GM23338 (cell line): ENCODE measurements at places on chromosomes 7 and 10. TPM values are rescaled to one million over a fixed set of nuclear protein-coding genes. Genes with fewer than 3 reads are reported as not detected.

DNA sequence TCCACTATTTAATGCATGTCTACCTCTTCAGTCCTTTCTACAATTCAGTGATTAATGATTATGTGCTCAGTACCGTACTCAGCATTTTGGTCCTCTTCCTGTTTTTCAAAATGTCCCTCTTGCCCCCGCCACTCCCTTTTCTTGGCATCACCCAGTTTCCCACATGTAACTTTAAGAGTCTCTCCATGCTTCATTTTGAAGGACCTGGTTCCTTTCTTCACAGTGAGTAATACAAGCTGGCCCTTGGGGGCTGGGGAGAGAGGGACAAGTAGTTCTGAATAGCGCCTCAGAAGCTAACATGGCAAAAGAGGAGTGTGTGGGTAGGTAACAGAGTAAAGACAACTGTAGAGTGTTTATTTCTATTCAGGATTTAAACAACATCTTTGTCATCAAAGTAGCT is 34.6 kb upstream of the SLIT1 start:
- no peak for DNase-seq

Gene TNKS2
- 21.3 and 23.5 TPM in 2 replicates for polyA plus RNA-seq

DNA sequence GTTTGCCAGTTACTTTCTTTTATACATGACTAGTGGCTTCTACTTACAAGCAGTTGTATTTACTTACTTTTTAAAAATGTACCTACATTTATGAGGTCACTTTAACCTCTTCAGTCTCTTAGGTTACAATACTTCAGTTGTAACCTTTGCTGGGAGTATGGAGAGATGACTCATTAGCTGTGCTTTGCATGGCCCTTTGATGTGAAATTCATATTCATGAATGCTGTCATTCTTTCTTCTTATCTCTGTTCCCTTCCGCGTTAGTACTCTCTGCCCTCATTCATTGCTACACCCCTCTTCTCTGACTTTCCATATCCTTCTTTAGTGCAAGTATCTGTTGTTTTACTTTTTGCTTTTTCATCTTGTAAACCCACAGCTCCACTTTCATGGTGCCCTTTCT is 164.3 kb downstream of the BMPER start:
- DNase-seq = no peak

GRCh38 chr10:95477175-95477520 is 84.0 kb downstream of the SORBS1 start:
- DNase-seq = no peak

Gene NUTM2E
- 0.18 TPM in 1 of 2 replicates, not detected in the other for polyA plus RNA-seq

GRCh38 chr7:141221007-141221612 is 147.2 kb downstream of the TMEM178B start:
- DNase-seq = peak; percentile 71

- no peak for DNase-seq
Observed at GRCh38 chr7:36448781-36449379, 59.2 kb downstream of the ANLN start.

DNA sequence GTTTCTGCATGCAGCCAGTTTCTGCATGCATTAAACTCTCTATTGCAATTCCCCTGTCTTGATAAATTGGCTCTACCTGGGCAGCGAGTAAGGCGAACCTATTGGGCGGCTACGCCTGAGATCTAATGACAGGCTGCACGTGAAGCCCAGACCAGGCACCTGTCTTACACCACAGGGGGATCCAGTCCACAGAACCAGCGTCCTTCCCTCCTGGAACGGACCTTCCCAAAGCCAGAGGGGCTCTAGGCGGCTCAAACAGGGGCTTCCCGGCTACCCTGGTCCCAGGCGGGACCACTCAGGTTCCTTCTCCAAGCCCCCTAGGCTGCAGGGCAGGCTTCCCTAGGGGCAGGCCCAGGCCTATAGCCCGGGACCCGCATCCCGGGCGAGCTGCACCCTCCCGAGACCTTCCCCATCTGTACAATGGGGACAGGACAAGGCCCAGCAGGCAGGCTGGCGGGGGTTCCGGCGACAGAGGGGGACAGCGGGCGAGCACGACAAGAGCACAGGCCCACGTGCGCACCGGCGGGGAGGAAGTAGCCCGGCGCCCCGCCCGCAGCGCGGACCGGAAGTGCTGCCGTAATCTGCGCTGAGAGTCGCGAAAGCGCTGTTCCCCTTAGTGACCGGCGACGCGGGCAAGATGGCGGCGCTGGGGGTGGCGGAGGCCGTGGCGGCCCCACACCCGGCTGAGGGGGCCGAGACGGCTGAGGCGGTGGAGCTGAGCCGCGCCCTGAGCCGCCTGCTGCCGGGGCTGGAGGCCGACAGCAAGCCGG is at the start of gene DNAAF5:
DNAAF5 (plus strand) TSS at position 616 of the 770 bp plus-strand sequence; CDS start at position 638, 22 bp downstream.
- peak; percentile 93 for DNase-seq

DNA sequence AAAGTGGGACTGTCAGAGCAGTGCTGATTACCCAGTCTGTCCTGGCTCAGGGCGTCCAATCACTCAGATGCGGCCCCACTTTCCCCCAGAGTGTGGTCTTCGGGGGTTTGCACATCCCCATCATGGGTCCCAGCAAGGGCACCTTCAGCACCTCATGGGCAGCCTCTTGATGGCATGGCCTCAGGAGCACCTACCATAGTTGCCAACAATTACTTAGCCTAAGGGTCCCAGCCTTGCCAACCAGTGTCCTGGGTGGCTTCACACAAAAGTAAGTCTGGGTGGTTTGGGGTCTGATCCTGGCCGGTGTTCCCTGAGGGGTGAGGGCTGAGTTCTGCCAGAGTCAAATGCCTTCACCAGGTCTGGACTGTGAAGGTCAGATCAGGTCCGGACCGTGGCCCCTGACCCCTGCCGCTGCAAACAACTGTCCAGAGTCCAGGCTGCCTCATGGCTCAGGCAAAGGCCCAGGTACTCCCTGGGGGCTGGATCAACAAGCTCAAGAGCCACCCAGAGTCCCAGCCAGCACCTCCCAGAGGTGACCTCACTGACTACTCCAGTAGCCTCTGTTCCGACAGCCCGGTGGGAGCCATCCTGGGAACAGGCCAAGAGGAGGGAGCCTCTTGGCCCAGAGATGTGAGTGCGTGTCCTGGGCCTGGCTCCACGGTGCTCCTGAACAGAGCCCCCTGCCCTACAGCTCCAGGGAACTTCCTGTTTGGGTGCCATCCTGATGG is 6.2 kb upstream of the MARVELD1 start:
- no peak for DNase-seq

DNA sequence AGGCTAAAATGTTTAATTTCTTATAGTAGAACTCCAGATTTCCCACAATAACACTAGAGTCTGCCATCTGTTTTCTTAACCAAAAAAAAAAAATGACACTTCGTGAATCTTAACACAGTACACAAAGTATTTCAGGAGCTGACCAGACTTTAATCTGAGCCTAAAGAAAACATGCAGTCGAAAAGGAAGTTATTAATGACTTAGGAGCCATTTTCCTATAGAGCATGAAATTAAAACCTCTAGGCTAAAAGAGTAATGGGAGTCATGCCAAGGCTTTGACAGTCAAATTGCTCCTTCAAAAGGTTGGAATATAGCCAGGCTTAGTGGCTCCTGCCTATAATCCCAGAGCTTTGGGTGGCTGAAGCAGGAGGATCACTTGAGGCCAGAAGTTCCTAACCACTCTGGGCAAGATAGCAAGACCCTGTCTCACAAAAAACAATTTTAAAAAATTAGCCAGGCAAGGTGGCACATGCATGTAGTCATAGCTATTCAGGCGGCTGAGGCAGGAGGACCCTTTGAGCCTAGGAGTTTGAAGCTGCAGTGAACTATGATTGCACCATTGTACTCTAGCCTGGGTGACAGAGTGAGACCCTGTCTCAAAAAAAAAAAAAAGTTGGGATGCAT is 13.6 kb downstream of the MICU1 start:
- DNase-seq = no peak

GRCh38 chr10:133359554-133359971 is 1.7 kb upstream of the FUOM start:
- DNase-seq = no peak

Gene GPC2
- polyA plus RNA-seq = 9.8 and 10.7 TPM in 2 replicates

Gene LAMB1
- 50.0 and 53.5 TPM in 2 replicates for polyA plus RNA-seq

GRCh38 chr7:24073651-24074420 is 210.2 kb upstream of the NPY start:
- DNase-seq = no peak

Gene SMO
- polyA plus RNA-seq = 13.1 and 13.9 TPM in 2 replicates

- no peak for DNase-seq
Observed at GRCh38 chr7:111958896-111959295, 247.3 kb downstream of the DOCK4 start.

DNA sequence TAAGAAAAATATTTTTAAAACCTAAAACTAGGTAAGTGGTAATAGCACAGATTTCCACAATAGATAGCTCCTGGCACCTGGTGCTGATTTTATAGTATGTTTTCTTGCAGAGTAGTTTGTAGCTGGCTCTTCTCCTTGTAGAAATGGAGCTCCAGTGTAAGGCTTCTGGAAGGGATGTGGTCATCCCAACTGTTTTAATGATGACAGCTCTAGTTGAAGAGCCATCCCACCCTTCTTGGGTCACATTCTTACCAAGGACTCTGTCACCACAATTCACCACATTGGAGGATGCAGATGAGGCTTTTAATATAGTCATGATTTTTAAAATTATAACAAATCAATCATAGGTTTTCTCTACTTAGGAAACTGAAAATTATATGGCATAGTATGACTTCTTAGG is 31.0 kb downstream of the TES start:
- DNase-seq = no peak

- DNase-seq = peak; percentile 14
Observed at GRCh38 chr10:32501906-32502305, 56.0 kb downstream of the CCDC7 start.

Gene ODAD2
- 2.6 and 3.4 TPM in 2 replicates for polyA plus RNA-seq

GRCh38 chr10:12350167-12350872 is 973 bp downstream of the CAMK1D start:
- DNase-seq = peak; percentile 78

DNA sequence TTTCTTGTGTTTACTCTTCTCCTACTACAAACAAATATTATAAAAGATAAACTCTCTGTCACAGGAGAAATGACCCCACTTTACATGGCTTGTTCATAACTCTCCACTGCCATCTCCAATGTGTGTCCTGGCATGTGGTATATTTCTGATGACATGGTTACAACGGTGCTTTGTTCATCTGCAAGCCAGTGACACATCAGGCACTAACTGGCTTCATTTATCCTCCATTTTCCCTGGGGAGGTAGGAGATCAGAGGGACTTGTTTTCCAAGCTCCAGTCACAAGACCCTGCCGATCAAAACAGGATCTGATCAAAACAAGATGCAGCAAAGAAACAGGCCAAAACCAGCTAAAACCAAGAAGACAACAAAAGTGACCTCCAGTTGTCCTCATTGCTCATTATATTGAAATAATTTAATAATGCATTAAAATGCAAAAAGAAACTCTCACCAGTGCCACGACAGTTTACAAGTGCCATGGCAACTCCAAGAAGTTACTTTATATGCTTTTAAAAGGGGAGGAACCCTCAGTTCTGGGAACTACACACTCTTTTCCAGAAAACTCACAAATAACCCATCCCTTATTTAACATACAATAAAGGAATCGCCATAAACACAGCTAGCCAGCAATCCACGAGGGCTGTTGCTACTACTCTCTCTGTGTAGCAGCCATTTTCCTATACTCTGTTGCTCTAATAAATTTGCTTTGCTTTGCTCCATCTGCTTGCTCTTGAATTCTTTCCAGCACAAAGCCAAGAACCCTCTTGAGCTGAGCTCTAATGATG is 224.2 kb downstream of the XPNPEP1 start:
- DNase-seq = no peak

DNA sequence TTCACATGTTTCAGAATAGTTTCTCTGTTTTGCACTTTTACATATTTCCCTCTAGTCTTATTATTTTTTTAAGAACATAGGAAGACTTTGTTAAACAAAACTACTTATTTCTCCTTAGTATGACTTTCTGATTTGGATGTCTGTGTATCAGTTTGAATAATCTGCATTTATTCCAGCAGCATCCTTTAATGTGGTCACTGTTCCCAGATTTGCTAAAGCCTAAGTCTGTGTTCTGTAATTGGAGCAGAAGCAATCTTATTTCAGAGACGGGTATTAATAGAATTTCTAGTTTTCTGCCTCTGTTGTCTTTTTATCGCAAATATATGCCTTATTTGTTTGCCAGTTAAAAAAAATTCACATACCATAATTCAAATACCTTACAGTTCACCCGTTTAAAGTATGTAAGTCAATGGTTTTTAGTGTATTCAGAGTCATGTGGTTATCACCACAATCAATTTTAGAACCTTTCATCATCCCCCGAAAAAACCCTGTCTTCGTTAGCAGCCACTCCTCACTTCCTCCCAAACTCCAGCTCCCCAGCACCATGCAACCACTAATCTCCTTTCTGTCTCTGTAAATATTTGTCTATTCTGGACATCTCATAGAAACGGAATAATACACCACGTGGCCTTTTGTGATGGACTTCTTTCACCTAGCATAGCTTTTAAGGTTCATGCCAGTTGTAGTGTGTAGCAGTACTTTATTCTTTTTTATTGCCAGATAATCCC is 58.7 kb downstream of the INPP5F start:
- no peak for DNase-seq

- no peak for DNase-seq
Observed at GRCh38 chr7:80977751-80978150, 58.9 kb upstream of the SEMA3C start.

GRCh38 chr10:87694011-87694794 is 34.5 kb downstream of the PAPSS2 start:
- no peak for DNase-seq

Gene NKX1-2
- polyA plus RNA-seq = 9.4 and 9.8 TPM in 2 replicates

DNA sequence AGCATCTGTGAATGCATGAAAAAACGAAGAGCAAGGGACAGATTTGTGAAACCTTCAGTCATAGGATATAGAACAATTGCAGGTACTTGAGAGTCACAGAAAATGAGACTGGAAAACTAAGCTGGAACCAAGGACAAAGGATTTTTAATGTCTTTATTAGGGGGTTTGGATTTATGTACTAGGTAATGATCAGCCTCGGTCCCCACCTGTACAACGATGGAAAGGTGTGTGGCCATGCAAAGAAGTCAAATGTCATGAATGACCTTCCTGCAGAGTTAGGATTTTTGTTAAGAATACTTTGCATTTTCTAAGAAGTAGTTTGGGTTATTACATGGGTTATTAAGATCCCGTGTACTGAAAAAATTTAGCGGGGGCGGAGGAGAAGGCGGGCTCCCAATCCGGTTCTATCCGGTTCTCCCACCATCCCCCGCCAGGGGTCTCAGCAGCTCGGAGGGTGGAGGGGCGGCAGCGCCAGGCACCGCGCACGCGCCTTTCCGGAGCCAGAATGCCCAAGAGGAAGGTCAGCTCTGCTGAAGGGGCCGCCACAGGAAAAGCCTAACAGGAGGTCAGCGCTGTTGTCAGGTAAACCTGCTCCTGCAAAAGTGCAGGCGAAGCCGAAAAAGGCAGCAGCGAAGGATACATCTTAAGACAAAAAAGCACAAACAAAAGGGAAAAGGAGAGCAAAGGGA is 327.5 kb upstream of the PLXDC2 start:
- DNase-seq = peak; percentile 91

DNA sequence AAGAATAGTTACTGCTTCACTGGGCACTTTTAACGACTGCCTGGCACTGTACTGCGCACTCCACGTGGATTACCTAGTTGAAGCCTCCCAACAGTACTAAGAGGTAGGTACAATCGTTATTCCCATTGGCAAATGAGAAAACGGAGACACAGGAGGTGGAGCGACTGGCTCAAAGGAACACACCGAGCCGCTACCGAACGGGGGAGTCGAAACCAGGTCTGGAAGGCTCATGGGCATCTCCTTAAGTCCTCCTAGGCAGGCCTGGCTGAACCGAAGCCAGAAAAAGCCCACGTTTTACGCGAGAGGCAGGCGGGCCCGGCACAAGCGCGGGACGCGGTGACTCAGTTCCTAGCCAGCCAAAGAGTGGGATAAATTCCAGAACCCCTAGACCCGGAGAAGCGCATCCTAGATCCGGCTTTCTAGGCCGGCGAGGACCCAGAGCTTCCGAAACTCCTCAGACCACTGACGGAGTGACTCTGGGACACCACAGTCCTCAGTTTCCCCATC is 472 bp downstream of the PDAP1 start:
- peak; percentile 41 for DNase-seq

GRCh38 chr10:132876131-132876860 is 66.1 kb downstream of the CFAP46 start:
- no peak for DNase-seq
